ENCODE measurements at places on chromosomes 16 and 17.

- DNase-seq, result no peak
These were observed 111.3 kb downstream of the C16orf78 start for GRCh38 chr16:49484936-49485335.

GRCh38 chr17:6496640-6497441, 52.6 kb downstream of the PIMREG start:
- DNase-seq, result no peak

DNA sequence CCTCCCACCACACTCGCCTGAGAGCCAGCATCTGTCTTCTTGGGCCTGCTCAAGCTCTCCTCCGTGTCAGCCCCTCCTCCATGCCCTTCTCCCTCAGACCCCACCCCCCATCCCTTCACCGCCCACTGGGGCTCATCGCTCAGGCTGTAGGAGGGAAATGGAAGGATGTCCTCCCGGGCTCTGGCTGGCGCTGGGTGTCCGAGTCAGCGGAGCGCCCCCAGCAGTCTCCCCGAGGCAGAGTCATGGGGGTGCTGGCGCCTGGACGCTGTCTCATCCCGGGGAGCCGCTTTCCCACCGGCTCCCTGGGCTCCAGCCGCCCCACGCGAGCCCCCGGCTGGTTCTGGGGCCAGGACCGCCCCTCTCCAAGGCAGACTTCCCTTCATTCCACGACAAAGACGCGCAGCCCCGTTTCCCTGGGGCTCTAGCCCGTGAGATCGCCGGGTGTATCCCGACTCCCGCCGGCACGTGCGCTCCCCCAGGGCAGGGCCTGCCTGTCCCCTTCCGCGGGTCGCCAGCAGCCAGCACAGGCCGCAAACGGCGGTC, 428 bp upstream of the ANTKMT start:
- no peak for DNase-seq

DNA sequence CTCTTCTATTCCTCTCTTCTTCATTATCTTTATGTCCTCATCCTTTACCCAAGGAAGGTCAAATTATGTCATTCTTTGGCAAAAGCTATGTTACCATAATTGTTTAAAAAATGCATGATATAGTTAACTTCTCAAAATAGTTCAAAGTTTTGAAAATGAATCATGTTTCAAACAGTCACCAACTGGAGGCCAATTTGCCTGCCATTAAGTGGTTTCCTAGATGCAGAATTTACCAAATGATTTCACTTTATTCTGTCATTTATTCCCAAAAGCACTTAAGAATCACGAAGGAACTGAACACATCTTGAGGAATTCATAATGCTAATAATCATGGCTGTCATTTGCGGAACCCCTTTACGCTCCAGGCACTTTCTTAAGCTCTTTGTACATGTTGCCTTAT, 190.9 kb upstream of the CDH11 start:
- DNase-seq, result no peak

DNA sequence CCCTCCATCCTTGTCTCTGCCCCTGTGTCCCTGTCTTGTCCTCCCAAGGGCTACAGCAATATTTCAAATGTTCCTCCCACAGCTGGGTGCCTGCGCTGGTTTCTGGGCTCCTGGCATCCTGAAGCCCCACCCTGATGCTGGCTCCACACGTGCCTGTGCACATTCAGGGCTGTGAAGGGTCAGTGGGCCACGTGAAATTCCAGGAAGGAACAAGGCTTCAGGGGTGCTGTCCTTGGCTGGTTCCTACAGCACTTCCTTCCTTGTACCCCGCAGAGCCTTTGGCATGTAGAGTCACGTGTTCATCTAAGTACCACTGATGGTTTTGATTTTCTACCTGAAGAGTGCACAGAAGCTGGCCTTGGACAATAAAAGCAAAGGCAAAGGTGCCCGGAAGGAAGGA, 57.7 kb upstream of the NLK start:
- no peak for DNase-seq

DNA sequence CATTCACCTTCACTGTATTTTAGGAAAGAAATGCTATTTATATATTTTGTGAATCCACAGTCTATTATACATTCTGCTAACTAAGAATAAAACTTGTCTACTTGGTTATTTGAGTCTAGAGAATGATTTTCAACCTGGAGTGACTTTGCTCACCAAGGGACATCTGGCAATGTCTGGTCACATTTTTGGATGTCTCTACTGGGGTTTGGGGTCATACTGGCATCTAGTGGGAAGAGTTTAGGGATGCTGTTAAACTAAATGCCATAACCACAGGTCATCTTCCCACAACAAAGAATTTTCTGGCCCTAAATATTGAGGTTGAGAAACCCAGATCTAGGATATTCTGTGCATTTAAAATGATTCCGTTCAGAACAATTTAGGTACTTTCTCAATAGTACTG, 26.0 kb downstream of the KCNJ16 start:
- DNase-seq, result no peak

- no peak for DNase-seq
These were observed 12.0 kb upstream of the CFDP1 start for GRCh38 chr16:75445298-75445697.

GRCh38 chr17:69818467-69818866, 256.6 kb upstream of the KCNJ16 start:
- DNase-seq, result no peak

DNA sequence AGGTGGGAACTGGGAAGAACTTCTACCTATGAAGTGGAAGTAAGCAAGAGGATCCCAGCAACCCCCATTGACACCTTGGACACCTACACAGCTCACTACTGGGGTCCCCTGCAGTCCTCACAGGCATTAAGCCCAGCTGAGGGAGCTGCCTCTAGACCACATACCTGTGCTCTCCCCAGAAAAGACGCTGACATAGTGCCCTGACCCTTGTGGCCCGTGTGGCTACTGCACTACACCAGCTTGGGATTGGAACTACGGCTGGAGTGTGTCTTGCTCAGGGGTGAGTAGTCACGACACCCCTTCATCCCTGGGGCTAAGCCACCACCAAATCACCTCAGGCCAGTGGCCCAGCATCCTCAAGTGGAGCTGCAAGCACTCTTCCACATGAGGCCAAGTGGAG, 54.2 kb upstream of the NSRP1 start:
- no peak for DNase-seq

All from NCI-H187 treated with DMSO at 0.1 percent for 48 hours (cell line).